ENCODE measurements at places on chromosomes 1 and 21.

GRCh38 chr1:21437341-21437640, 2.6 kb upstream of the NBPF3 start:
- no peak for DNase-seq

DNA sequence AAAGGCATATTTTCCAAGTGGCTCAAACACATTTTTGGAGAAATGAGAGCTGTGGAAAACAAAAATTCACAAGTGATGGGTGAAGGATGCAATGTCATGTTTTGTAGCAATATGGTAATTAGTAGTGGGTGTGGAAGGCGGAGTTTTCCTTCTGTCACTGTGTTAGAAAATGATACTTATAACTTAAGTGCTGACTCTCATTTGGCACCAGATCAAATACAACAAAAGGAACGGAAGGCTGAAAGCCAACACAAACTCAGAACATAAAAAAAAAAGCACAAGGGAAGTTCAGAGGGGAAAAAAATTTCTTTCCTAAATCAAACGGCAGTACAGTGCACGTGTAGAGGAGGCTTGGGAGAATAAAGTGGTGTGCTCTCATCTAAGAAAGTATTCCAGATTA, at the start of gene TNFSF18:
Gene TNFSF18, minus strand, starts transcription at position 77 of the 400 bp plus-strand sequence. Its CDS starts 45 bp downstream, at position 32.
- DNase-seq = no peak

DNA sequence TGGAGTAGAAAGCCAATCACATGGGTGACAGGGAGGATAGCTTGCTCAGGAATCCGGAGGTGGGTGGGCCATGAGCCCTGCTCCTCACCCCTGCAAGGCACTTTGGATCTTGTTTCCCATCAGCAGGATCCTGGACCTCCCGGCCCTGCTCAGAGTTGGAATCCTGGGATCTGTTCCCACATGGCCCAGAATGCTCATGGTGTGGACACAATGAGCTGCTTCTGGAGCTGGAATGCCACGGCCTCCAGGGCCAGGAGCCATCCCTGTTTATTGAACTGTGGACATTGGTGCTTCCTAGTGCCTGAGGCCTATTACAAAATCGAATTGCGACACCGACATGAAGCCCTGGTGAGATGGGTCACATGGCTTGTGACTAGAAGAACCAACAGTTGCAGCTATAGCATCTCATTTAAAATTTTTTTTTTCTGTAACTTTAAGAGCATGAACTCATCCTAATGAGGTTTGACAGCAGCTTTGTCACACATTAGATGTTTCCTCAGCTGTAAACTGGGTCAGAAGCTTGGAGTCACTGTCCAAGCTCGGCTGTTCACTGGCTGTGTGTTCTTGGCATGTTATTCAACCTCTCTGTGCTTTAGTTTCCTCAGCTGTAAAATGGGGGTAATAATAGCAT, 40.4 kb upstream of the GOLT1A start:
- DNase-seq = no peak

- peak; percentile 99 for DNase-seq
These were observed 9.1 kb downstream of the LMNA start for GRCh38 chr1:156123356-156124196.

DNA sequence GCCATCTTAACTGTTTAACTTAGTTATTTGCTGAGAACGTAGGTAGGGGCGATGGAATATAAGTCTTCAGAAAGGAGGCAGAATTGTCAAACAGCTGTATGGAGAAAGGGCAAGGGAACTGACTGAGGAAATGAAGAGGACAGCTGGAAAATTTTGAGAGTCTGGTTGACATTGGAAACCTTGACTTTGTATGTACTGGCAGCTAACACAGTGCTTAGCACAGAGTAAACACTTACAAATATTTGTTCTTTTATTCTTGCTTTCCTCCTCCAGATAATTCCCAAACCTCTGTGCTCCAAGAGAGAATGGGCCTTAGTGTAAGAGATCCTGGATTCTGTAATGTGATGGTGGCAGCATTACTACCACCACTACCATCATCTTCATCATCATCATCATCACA, 91.3 kb downstream of the ZSCAN20 start:
- DNase-seq = no peak
